Cortex of kidney (tissue), 1 donor: ENCODE measurements at places on chromosomes 3 and 15.

DNA sequence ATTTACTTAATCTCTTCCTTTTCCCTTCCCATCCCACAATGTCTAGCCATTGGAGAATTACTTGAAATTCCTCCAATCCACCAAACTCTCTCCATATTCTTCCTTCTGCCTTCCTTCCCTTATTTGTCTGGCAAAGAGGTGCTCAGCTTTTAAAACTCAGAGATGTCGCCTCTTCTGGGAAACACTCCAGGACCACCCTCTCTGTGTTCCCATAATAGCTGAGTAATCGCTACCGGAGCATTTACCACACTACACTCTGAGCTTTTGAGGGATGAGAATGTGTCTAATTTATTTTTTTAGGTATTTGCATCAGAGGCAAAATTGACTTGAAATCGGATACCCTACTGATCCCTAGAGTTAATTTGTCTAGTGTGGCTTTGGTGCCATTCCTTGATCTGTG lies 245.7 kb upstream of the TPRG1 start:
- DNase-seq, result no peak

- no peak for DNase-seq
Observed at GRCh38 chr3:17023006-17023664, 138.4 kb downstream of the PLCL2 start.

DNA sequence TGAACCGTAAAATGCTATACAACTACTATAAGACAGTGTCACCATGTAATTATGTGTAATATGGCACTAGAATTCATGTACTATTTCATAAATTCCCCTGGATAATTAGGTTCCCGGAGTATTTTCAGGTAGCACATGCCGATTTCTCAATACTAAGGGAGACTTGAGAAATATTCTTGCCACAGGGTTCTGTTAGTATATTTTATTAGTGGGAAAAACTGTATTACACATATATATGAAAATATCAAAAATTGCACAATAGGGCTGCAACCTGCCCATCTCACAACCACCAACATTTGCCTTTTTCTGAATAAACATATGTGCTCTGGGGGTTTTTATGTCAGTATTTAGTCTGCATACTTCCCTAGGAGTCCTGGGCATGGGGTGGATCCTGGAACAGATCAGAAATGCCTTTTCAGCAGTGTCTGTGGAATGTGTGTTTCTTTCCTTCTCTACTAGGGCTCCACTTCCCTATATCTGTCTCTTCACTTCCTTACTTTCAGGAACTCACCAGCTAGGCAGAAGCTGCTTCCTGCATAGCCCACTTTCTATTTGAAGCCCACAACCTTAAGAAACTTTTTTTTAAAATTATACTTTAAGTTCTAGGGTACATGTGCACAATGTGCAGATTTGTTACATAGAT lies 87.5 kb downstream of the RPL39L start:
- no peak for DNase-seq

DNA sequence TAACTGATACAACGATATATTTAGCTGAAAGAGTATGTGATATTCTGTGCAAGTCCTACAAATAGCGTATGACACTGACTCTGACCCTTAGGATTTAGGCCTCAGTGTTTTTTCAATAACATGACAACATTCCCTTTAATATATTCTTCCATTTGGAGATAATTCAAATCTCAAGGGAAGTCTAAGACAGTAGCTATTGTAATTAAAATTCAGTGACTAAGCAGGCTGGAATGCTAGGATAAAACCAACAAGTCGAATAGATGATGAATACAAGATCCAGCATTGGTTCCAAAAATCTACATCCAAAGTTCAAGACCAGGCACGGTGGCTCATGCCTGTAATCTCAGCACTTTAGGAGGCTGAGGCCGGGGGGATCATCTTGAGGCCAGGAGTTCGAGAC lies 56.2 kb downstream of the QTRT2 start:
- no peak for DNase-seq

GRCh38 chr3:138468451-138468850 lies 34.0 kb downstream of the ESYT3 start:
- DNase-seq, result no peak

GRCh38 chr3:155318740-155319139 lies 25.3 kb upstream of the STRIT1 start:
- DNase-seq, result no peak

GRCh38 chr3:127454968-127455367 lies 135.6 kb downstream of the TPRA1 start:
- no peak for DNase-seq

DNA sequence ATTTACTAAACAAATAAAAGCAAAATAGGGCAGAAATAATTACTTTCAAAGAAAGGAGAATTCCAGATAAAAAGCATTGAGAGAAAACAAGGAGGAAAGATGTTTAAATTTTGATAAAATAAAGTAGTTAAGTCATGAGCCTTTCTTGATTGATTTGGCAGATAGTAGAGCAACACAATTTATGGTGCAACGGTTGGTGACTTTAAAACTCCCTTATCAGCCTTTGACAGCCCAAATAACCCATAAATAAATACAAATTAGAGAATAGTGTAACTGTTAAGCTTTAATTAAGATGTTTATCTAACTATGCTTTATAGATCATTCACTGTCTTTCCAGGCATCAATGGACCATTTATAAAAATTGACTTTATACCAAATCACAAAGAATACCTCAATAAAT lies 54.0 kb upstream of the EIF1B start:
- no peak for DNase-seq

- no peak for DNase-seq
Observed at GRCh38 chr3:126896067-126896441, 86.9 kb upstream of the PLXNA1 start.

DNA sequence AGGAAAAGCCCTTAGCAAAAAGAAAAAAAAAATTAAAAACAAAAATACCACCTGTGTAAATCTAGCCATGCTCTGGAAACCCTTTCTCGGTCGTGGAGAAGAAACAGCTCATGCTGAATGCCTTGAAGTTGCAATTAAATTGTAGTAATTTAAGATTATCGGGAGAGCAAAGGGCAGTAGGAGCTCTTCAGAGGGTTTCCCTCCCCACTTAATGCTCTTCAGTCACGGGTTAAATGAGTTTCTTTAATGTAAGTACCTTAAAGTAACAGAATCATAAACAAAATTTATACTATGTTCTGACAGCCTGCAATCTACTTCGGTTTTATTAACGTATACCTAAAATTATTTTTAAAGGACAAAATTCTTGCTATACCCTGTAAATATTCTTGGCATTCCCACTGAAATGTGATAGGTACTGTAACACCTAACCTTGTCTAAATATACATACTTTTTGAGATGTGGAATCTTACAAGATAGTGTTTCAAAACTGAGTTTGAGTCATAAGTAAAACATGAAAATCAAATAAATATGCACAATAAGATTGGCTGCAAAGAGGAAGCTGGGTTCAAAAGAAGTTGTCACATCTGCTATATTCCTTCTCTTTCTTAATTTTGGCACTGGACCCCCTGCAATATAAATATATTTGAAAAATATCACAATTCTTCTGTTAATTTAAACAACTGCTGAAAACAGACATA lies 5.3 kb downstream of the FOXP1 start:
- no peak for DNase-seq

DNA sequence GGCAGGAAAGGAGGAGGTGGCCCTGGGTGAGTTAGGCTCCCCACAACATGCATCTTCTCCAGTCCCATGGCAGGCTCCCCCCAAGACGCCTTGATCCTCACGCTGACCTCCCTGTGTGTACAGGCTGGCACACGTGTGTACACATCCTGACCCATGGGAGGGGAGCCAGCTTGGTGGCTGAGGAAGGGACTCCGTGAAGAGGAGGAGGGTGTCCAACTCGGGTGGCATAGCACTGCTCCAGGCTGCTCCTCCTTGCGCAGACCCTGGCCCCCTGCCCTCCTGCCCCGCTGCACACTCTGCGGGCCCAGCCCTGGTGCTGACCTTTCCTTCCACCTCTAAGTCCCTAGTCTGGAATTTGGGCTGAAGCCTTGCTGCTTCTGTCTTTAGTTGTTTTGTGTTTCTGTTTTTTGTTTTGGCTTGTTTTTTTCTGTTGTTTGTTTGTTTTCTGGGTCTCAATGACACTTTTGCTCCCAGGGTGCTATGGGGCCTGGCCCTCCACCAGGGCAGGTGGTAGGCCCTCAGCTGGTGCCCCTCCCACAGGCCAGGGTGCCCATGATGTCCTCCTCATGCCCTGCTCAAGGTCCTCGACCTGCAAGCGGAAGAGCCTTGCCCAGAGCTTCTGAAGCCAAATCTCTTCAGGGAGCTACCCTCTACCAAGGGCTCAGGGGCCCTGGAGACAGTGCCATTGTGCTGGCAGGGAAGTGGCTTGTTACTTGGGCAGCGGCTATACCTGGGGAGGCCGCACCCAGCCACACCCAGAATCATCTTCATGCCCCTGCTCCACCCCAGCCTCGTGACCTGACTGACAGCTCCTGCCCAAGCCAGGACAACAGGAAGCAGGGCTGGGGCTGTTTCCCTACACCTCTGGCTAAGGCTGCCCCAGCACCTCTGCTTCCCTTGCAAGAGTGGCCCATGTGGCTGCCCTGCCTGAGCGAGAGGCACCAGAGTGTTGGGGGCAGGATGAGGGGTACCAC lies 5.1 kb downstream of the EPHB3 start:
- DNase-seq, result no peak

DNA sequence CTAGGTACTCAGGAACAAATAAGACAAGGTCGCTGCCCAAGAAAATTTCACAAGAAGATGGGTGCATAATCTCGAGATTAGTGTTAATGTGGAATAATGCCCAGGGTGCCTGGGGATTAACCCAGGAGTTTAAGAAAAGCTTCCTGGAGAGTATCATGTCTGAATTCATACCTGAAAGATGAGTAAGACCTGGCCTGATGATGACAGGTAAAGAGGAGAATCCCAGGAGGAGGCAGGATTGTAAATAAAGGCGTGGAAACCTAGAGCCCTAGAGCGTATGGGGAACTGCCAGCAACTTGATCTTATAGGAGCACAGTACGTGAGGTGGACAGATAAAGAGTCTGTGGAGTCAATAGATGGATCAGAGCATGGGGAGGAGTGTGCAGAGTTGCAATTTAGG lies 43.0 kb downstream of the ARRDC4 start:
- DNase-seq, result no peak

GRCh38 chr3:195692781-195693427 lies 27.9 kb upstream of the MUC20 start:
- no peak for DNase-seq

- no peak for DNase-seq
Observed at GRCh38 chr15:92629276-92629974, 26.1 kb downstream of the FAM174B start.

DNA sequence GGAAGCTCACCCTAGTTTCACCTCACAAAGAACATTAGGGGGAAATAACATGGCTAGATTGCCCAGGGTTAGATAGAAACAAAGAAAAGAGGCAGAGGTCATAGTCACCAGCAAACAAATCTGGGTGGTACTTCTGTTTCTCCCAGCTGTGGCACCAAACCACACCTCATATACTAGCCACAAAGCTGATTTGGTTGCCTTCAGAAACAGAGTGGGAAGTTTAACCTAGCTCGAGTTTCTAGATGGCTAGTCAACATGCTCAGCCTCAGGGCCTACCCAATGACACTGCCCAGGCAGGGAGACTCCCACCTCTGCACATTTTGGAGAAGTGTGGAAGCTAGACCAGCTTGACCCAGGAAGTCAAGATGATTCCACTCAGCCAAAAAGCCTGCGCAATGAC lies 174.2 kb downstream of the GABRB3 start:
- no peak for DNase-seq

DNA sequence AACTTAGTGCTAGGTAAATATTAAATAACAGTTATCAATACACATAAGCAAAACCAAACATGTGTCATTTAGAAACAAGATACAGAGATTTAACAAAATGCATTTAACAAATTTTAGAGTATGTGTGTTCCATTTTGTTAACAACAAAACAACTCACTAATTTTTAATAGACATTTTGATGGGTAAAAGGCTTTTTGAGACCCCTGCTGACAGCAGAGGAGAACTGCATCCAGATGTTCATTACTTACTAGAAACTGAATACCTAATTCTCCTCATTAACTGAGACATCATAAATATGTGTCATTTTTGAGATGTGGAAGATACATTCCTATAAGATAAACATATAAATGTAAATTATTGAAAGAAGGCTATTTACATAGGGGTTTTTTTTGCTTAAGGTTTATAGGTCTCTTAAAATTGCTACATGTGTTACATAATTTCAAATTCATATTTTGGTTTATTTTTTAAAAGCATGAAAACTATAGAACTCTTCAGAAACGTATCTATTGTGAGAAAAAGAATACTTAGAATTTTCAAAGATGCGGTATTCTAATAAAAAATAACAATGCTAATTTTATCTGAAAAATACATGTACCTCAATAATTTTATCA lies 1009.8 kb downstream of the TUSC7 start:
- DNase-seq, result no peak

DNA sequence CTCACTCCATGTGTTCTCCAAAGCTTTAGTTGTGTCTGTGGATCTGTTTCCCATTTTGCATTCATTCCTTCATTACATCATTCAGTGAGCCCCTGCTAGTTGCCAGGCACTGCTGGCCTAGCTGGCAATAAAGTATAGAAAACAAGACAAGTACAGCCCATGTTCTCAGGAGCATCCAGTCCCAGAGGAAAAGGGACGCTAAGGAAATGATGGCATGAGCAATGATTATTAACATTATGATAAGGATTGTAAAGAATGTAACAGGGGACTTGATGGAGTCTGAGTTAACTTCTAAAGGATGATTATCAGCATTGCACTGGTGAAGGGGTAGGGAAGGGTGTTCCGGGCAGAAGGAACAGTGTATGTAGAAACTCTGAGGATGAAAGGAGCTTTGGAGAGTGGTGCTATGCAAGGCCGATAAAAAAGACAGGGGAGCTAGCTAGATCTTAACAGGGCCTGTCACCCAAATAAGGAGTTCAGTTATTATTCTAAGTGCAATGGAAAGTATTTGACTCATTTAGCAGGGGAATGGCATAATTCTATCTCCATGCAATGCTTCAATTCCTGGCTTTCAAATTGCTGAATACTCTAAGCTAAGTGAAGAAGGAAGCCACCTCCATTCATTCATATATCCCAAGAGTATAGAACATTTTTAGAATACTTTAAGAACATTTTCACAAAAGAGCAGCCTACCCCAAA lies 258.2 kb upstream of the STT3B start:
- DNase-seq, result no peak

- DNase-seq, result no peak
Observed at GRCh38 chr15:55587321-55588069, 650 bp downstream of the PYGO1 start.

GRCh38 chr15:79736435-79737000 lies 160.3 kb downstream of the MTHFS start:
- no peak for DNase-seq

DNA sequence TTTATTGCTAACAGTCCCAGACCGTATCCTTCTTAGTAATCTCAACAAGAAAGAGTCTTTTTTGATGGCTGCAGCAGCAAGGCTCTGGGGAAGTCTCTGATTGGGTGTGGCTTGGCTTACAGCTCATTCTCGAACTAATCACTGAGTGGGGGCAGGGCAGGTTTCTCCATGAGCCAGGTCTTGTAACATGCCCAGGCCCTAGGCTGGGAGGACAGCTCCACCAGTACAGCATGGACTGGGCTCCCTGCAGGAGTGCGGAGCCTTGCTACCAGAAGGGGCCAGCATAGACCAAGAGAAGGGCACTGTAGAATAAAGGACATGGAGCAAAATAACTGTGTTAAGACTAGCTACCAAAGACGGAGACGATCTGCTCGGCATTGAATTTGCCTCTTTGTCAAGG lies 7.2 kb downstream of the CD276 start:
- no peak for DNase-seq

- DNase-seq, result no peak
Observed at GRCh38 chr15:93420050-93420452, 331.0 kb upstream of the RGMA start.

GRCh38 chr3:170107941-170108340 lies 70.1 kb downstream of the GPR160 start:
- DNase-seq, result no peak
